ENCODE measurements at places on chromosomes 16 and 17. TPM values are rescaled to one million over a fixed set of nuclear protein-coding genes. Genes with fewer than 3 reads are reported as not detected.

- H3K36me3 ChIP-seq = no peaks in the 10 kb centered on the region
- DNase-seq = no peak
- H3K4me3 ChIP-seq = no peak overlapping the region
Observed at GRCh38 chr17:74427048-74427762, 4.7 kb upstream of the GPRC5C start.

GRCh38 chr16:89040391-89040790 is 53.3 kb upstream of the ACSF3 start:
- no peak for DNase-seq
- H3K27ac ChIP-seq = no peak overlapping the region
- no peak overlapping the region for H3K4me3 ChIP-seq
- H3K36me3 ChIP-seq = no peaks in the 10 kb centered on the region
- no peaks in the 10 kb centered on the region for H3K4me1 ChIP-seq
- H3K27me3 ChIP-seq = peaks cover 8% of the 10 kb centered on the region

- H3K27me3 ChIP-seq = peaks cover 22% of the 10 kb centered on the region
- no peaks in the 10 kb centered on the region for H3K36me3 ChIP-seq
- H3K4me3 ChIP-seq = peak overlapping the region; percentile 18
- DNase-seq = no peak
- H3K27ac ChIP-seq = no peak overlapping the region
Observed at GRCh38 chr16:86512860-86513470, 2.6 kb downstream of the FOXF1 start.

GRCh38 chr17:28725660-28726225 is 290 bp downstream of the TLCD1 start:
- no peak for DNase-seq
- peaks cover 10% of the 10 kb centered on the region for H3K36me3 ChIP-seq
- peaks cover 16% of the 10 kb centered on the region for H3K27me3 ChIP-seq
- H3K27ac ChIP-seq = no peak overlapping the region
- peaks cover 50% of the 10 kb centered on the region for H3K4me1 ChIP-seq

- peaks cover 4% of the 10 kb centered on the region for H3K27me3 ChIP-seq
- no peak overlapping the region for H3K27ac ChIP-seq
- DNase-seq = no peak
Observed at GRCh38 chr17:15154618-15155017, 110.5 kb downstream of the PMP22 start.

NLRP1 gene
- 10.5 TPM for polyA plus RNA-seq

GRCh38 chr16:3912373-3912772 is 31.9 kb upstream of the CREBBP start:
- no peaks in the 10 kb centered on the region for H3K4me1 ChIP-seq
- DNase-seq = no peak
- H3K4me3 ChIP-seq = no peak overlapping the region
- H3K27me3 ChIP-seq = peaks cover 3% of the 10 kb centered on the region
